ENCODE measurements at places on chromosomes 7 and 10. TPM values are rescaled to one million over a fixed set of nuclear protein-coding genes. Genes with fewer than 3 reads are reported as not detected.

Gene ELFN1
- 4.4 TPM for total RNA-seq

GRCh38 chr7:100943693-100944092, 5.6 kb upstream of the MUC3A start:
- no peak for DNase-seq

DNA sequence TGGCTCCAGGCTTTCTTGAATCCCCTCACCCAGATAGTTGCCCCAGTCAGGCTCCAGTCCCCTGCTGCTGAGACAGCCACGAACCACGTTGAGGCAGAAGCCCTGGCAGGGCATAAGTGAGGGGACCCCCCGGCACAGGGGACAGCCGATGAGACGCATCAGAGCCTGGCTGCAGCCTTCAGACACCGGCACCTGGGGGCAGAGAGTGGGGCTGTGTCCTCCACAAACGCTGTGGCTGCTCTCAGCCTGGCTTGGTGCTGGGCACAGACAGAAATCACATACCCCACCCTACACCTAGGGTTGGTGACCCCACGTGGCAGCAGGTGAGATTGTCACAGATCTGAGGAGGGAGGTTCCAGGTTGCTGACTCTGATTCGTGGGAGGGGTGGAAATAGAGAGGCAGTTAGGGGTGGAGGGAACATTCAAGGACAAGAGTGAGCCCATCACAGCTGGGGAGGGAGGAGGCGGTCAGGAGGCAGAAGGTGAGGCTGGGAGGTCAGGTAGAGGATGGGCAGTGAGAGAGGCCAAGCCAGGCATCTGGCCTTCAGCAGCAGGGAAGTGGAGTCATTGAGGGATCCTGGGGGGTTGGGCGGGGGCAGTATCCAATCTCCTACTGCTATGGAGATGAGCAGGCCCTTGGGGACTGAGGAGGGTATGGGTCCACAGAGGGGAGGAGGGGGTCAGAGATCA, 3.2 kb downstream of the GPC2 start:
- DNase-seq, result no peak

Gene ADCYAP1R1
- 0.12 TPM for total RNA-seq

- DNase-seq, result no peak
These were observed 540.7 kb downstream of the MAGI2 start for GRCh38 chr7:78912781-78913180.

- no peak for DNase-seq
These were observed 8.3 kb downstream of the MNX1 start for GRCh38 chr7:157001920-157002818.

Gene ELAPOR2
- 26.0 TPM for total RNA-seq

- DNase-seq, result no peak
These were observed 15.2 kb upstream of the FBXW4 start for GRCh38 chr10:101710059-101710695.

Gene GPR26
- not detected for total RNA-seq

Gene RNF148
- total RNA-seq, result 0.22 TPM

GRCh38 chr7:28759475-28759971, 198.6 kb downstream of the TRIL start:
- no peak for DNase-seq

Gene DTX2
- 37.4 TPM for total RNA-seq

DNA sequence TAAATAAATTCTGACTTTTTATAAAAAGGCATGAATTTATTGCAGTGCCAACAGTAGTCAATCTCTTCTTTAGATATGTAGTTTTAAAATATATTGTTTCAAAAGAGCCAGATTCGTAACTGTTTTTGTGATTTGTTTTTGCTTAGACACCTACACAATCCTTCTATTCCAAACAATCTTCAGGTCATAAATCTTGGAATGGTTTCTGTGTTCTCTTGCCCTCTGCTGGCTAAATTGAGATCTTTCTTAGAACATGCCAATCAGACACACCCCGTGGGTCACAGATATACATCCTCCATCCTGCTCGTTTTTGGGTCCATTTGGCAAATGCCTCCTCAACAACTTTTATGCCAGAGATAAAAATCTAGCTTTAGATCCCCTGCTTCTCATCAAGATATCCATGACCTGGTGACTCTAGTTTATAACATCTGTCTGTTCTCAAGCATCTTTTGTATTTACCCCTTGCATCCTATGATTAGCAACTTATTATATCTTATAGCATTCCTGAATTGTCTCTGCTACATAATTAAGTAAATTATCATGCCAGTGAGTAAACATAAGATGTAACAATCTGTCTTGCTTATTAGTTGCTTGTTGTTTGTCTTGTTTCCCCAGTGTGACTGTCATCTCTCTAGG, 35.3 kb upstream of the IFRD1 start:
- peak; percentile 36 for DNase-seq

Gene ODAD2
- 20.4 TPM for total RNA-seq

Gene ANKRD61
- 0.17 TPM for total RNA-seq

- DNase-seq, result no peak
These were observed 4.0 kb downstream of the NUDT5 start for GRCh38 chr10:12191715-12192114.

Gene STEAP2
- 13.4 TPM for total RNA-seq

Gene UBN2
- total RNA-seq, result 14.8 TPM

- DNase-seq, result no peak
These were observed 32.7 kb upstream of the KLHL7 start for GRCh38 chr7:23072922-23073321.

Gene C10orf62
- total RNA-seq, result 0.32 TPM

DNA sequence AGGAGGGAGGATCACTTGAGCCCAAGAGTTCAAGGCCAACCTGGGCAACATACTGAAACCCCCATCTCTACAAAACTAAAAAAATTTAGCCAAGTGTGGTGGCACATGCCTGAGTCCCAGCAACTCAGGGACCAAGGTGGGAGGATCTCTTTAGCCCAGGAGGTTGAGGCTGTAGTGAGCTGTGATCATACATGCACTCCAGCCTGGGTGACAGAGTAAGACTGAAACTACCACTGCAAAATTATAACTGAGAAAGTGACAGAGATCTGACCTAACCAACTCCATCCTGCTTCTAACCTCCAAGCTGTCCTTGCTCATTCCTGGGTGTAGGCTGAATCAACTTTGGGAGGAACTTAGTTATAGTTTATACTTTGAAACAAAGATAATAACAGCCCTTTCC, 59.4 kb downstream of the HTR7 start:
- DNase-seq, result no peak

DNA sequence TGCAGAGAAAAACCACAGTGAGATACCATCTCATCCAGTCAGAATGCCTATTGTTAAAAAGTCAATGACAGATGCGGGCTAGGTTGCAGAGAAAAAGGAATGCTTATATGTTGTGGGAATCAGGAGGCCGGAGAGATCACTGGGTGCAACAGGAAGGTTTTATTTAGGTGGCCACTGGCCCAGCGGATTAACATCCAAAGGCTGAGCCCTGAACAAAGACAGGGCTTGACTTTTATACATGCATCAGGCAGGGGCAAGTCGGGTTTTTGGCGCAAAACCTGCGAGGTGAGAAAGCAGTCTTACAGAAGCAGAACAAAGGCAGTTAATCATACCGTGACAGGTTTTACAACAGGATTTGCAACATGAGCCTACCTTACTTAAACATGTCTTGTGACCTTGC, 620 bp downstream of the ZNF117 start:
- DNase-seq, result no peak

DNA sequence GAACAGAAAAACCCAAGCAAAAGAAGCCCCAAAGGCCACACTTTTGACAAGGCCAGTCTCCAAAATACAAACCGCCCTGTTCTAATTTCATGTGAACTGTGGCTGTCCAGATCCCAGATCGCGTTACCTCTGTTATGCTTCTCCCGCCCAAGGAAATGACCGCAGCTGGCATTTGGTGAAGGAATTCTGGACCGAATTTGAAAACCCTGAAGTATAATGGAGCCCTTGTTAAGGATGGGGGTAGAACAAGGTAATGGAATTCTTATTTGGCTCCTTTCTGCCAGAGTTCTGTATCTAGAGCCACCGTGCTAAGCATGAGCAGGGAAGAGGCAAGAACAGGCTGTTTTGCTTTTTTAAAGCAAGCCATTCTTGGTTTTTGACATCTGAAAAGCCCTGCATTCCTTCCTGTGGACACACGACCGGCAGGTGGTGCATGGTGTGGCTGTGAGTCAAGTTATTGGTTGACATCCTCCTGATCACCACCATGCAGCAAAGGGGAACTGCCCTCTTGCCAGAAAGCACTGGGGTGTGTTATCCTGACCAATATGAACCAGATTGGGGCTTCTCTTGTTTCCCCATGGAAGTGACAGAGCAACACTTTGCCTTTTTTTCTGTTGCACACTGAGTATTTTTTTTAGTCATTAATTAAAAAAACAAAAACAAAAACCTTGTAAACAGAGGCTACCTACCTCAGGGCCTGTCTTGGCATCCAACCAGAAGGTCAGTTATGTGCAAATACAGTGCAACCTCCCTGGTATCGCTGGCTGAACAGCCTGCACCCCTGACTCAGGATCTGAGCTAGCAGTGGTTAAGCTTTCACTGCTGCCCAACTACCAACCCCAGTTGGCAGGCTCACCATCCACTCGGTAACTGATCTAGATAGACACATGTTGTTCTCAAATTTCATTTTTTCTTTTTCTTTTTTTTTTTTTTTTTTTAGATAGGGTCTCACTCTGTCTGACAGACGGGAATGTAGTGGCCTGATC, 14.2 kb downstream of the UCMA start:
- DNase-seq, result peak; percentile 49

Gene TRIL
- total RNA-seq, result not detected

Gene WASHC2A
- total RNA-seq, result 19.2 TPM

- no peak for DNase-seq
These were observed 34.2 kb upstream of the ZNF488 start for GRCh38 chr10:47418321-47418720.

Gene NMT2
- 26.1 TPM for total RNA-seq
